Eye (tissue), 1 donor: ENCODE measurements at places on chromosomes 1 and 21.

DNA sequence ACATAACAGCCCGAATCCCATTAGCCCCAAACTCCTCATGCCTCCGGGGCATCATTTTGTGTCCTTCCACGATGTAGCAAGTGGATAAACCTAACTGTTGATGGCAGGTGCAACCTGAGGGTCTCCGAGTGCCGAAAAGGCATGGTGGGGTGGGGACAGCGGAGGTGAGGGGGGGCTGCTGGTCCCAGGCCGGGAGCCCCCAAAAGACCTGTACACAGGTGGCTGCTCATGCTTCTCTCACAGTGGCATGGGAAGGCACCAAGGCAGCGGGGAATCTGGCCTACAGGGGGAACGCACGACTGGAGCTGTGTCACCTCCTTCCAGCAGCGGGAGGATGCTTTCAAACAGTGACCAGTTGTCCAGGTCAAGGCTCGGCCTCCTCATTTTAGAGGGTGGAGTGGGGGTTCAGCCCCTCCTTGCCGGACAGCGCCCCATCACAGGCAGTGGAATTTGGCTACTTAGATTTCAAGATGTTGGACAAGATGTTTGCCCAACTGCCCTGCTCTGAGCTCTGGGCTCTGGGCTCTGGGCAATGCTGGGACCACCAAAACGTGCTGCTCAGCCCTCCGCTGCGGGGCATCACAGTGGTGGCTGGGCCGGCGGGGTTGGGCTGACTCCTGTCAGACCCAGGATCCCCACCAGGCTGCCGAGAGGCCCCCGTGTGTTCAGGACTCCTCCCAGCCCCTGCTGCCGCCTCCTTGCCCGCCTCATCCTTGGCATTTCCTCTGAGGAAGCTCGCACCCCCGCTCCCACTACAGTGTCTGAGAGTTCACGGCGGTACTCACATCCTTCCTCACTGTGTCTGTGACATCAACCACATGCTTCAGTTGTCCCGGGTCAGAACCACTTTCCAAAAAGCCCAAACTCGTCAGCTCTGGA is 7.6 kb downstream of the DNMT3L start:
- no peak for DNase-seq

- peak; percentile 71 for DNase-seq
Observed at GRCh38 chr1:2019571-2020309, 595 bp downstream of the GABRD start.

- no peak for DNase-seq
Observed at GRCh38 chr21:32412162-32413014, at the start of gene EVA1C. TSS of gene EVA1C (plus strand) at chr21:32412706. CDS start at chr21:32412854, 148 bp downstream.

DNA sequence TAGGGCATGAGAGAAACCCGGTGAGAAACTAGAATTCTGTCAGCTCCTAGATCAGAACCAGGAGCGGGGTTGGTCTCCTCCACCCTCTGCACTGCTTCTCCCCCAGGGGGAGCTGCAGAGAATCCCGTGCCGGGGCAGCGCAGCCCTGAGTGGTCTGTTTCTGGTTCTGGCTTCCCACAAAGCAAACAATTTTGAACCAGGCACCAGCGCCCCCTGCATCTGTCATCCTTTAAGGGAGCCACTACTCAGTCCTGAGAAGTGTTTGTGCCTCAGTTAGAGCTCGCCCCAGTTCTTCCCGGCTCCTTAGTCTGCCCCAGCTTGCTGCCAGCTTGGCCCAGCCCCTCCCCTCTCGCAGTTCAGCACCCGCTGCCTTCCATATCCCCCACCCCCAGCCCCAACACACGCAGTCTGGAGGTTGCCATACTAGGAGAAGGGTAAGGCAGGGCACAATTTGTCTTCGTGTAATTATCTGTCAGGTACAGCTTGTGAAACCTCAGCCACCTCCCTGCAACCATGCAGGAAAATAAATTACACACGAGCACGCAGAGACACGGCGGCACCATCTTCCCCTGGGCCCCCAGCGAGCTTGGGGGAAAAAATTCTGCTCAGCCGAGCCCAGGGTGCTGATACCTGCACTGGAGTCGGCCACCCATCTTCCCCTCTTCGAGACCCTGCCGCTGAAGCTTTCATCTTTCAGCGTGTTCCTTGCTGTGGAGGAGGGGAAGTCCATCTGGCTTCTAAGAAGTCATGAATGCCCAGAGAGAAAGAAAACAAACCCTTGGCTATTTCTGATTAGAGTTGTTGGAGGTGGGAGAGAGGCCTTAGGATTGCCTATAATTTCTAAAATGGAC is 62.6 kb upstream of the CD1D start:
- DNase-seq, result peak; percentile 67

DNA sequence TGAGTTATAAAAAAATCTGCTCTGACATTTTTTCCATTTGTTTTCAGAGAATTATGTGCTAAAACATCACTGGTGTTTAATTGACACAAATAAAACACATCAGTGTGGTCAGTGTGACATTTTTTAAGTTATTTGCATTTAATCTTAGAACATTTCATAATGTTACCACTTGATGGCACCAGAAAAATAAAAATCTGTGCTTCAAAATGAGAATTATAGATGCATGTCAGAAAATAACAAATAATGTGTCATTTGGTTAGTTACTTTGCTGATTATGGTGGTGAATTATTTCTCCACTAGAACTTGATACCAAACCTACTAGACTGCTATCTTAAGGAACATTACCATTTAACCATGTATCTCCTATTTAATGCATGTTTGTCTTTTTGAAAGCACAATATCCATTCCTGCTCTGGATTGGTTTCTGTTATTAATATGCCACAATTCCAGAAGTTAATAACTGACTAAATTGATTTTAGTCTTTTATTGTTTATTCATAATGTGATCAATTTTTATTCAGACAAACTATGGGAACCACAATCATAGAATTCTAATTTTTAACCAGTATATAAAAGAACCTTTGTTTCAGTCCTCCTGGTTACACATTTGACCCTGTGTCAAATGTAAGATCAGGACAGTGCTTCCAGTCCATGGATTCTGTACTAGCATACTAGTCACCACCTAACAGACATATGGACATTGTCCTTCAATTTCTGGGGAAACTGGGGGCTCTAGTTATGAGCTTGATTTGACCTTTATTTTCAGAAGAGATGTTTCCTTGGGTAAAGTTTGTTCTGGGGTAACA is 81.0 kb downstream of the RPS6KC1 start:
- no peak for DNase-seq

DNA sequence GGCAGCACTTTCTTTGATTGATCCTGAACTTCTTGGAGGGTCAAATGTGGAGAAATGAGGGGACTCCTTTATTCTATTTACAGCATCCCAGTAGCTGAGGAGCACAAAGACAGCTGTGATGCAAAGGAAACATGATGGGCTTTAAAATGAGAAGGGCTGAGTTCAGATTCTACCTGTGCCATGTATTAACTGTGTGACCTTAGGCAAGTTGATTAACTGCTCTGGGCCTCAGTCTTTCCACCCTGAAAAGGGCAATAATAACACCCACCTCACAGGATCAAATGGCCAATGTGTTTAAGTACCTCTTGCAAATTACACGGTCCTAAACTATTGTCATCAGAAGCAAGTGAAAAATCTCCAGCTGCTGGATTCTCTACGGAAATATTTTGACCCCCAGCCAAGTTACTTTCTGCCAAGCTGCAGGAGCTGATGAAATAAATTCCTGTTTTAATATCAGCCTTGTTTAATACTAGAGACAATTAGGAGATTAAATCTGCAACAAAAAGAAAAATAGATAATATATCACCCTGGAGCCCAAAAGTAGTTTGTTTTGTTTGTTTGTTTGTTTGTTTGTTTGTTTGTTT is 15.7 kb downstream of the TMEM81 start:
- no peak for DNase-seq

GRCh38 chr1:115493834-115494233 is 147.9 kb upstream of the VANGL1 start:
- DNase-seq, result no peak

DNA sequence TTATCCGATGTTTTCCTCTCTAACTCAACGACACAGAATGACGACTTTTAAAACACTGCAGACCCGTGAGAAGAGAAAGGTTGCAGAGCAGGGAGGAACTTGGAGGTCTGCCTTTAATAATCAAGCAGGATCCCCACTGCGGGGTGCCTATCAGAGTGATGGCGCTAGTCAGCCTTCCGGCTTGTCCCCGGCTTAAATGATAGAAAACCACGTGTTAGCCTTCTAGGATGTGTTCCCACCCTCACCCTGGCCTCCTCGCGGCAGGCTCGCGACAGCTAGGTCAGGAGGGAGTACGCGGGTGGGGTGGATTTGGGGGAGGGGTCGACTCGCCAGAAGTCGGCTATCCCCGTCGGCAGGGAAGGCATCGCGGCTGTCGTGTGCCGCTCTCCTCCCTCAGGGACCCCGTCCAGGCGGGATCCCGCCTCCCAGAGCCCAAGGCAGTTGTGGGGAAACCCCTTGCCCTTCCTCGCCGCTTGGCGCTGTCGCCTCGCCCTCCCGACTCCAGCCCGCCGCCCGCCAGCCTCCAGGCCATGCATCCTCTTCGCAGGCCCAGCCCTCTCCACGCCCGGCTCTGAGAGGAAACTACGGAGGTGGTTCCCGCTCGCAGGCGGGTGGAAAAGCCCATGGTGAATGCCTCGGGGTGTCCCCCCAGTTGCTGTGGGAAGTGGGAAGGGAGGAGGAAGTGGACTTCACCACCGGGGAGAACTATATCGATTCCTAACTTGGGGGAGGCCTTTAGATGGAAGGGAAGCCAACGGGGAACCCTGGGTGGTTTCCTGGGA is 1.1 kb upstream of the SMG7 start:
- DNase-seq, result peak; percentile 95

DNA sequence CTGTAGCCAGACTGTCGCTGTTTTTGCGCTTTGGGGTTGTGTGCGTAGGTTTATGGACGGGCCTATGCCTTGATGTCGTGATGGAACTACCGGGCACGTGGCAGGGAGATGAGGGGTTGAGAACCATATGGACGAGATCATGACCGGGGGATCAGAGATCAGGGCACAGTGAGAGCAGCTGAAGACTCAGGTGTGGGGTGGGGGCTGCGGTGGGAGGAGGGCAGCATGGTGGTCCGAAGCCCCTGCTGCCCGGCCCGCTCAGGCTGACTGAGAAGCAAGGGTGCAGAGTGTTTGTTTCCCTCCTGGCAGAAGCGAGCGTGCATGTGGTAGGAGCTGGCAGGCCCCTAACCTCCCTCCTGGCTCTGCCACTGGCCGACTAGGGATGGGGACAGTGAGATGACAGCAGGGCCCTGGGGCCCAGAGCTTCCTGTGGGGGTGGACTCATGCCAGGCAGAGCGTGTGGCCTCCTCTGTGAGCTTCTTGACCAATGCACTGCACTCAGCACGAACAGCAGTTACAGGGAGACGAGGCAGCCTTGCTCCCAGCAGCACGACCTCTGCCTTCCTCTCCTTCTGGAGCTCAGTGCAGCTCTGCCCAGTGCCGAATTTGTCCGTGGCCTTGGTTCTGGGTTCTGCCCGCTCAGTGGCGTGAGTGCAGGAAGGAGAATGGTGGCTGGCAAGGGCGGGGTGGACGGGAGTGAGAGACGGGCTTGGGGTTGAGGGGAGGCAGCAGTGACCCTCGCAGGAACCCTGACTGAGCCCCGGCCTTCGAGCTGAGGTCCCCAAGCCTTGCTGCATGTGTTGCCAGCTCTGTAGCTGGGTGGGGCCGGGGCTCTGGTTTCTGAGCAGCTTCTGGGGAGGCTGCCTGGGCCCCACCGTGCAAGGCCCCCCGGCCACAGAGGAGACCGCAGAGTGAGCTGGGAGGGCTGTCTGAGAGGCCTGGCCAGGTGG is 22.2 kb upstream of the LRRC3 start:
- DNase-seq, result no peak

GRCh38 chr1:84795966-84796600 is 96.9 kb downstream of the LPAR3 start:
- no peak for DNase-seq

GRCh38 chr1:46084553-46085451 is 47.6 kb downstream of the PIK3R3 start:
- DNase-seq, result no peak

DNA sequence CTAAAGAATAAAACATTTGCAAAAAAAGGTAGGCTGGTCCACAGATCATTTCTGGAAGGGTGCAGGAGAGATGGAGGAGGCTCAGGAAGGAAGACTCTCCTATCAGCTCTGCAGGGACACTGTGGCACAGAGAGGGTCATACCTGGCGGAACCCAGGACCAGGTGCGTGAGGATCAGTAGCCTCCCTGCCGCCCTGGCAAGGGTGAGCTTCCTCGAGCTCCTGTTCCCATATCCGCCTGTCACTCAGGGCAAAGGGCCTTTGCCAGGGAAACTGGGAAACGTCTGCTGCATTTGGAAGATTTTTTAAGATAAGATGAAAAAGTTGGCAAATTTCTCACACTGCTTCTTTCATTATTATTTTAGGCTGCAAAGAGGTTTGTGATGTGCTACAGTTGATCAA is 112.1 kb upstream of the TIAM1 start:
- no peak for DNase-seq

GRCh38 chr1:26607186-26607585 is 77.6 kb downstream of the RPS6KA1 start:
- DNase-seq, result no peak

- peak; percentile 30 for DNase-seq
Observed at GRCh38 chr1:33762109-33762830, 101.6 kb upstream of the HMGB4 start.

DNA sequence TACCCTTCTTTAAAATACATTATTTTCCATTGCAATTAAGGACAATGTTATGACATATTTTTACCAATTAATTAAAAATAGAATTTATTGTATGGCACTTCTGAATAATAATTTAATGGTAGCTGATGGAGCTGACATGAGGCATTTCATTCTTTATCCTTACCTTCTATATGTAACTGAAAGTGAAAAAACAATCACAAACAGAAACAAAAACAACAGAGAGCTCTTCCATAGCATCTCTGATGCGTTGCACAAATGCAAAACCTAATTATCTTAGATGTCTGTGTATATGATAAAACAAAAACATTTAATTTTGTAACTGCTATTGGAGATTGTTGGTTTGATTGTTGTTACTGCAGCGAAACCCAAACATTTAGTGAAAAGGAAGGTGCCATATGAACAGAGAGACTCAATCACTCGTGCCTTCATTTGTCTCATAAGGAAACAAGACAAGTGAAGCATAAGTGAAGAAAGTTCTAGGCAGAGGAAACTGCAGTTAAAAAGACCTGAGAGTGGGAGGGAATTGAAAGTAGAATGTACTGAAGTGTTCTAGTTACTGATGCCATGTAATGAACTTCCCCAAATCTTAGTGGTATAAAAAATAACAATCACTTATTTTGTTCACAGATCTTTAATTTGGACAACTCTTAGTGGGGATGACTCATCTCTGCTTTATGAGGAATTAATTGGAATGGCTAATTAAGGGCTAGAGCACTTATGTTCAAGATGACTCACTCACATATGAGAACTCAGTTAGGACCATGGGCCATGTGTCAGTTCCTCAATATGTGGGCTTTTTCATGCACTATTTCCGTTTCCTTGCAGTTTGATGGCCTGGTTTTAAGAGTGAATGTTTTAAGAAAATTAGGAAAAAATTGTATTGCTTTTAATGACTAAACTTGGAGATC is 245.0 kb upstream of the OLFM3 start:
- DNase-seq, result no peak
